ENCODE measurements at places on chromosomes 5 and 9. TPM values are rescaled to one million over a fixed set of nuclear protein-coding genes. Genes with fewer than 3 reads are reported as not detected.

Gene PCDHGB6
- polyA plus RNA-seq, result 1.9 TPM

Gene GDNF
- polyA plus RNA-seq, result not detected

- peaks cover 4% of the 10 kb centered on the region for H3K36me3 ChIP-seq
- H3K4me1 ChIP-seq, result peaks cover 67% of the 10 kb centered on the region
- H3K27ac ChIP-seq, result no peak overlapping the region
- no peak overlapping the region for H3K4me3 ChIP-seq
- H3K27me3 ChIP-seq, result peaks cover 3% of the 10 kb centered on the region
Measured at GRCh38 chr5:140551872-140552271, 4.4 kb downstream of the EIF4EBP3 start.

- H3K4me1 ChIP-seq, result no peaks in the 10 kb centered on the region
- DNase-seq, result no peak
- H3K27ac ChIP-seq, result no peak overlapping the region
- no peak overlapping the region for H3K4me3 ChIP-seq
Measured at GRCh38 chr5:153895266-153895665, 143.4 kb downstream of the FAM114A2 start.

GRCh38 chr5:41809128-41809527 lies 61.1 kb downstream of the OXCT1 start:
- H3K27me3 ChIP-seq, result no peaks in the 10 kb centered on the region
- peaks cover 32% of the 10 kb centered on the region for H3K36me3 ChIP-seq
- DNase-seq, result no peak
- H3K4me1 ChIP-seq, result peaks cover 36% of the 10 kb centered on the region

DNA sequence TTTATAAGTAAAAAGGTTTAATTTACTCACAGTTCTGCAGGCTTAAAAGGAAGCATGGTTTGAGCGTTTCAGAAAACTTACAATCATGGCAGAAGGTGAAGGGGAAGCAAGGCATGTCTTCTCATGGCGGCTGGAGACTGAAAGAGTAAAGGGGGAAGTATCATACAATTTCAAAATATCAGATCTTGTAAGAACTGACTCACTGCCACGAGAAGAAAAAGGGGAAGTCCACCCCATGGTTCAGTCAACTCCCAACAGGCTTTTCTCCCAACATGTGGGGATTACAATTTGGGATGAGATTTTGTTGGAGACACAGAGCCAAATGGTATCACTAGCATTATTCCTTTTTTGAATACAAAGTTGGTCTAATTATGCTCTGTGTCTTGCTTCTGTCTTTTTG lies 627.9 kb upstream of the ST8SIA4 start:
- DNase-seq, result no peak
- no peak overlapping the region for H3K4me3 ChIP-seq
- H3K4me1 ChIP-seq, result no peaks in the 10 kb centered on the region
- no peaks in the 10 kb centered on the region for H3K27me3 ChIP-seq

DNA sequence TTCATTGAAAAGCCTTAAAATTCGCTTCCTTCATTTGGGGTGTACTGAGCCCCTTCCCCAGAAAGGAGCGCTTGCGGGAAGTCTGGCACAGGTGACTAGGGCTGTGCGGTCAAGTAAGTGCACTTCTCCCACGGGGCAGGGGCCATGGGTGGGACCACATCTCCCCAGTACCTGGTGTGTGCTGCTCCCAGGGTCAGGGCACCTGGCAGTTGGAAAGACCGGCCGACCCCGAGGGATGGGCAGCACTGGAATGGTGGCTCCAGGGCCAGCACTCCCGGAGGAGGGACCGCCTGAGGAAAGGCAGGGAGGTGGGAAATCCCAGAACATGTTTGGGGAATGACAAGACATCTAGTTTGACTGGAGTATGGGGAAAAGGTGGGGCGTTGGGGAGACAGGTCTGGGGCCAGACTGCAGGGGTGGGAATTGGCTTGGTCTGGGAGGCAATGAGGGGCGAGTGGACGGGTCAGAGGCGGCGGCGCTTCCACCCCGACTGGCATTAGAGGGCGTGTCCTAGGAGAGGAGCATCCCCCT lies 727 bp upstream of the GLIPR2 start:
- H3K27ac ChIP-seq, result peak overlapping the region; percentile 63
- peaks cover 43% of the 10 kb centered on the region for H3K4me1 ChIP-seq
- no peak for DNase-seq
- peak overlapping the region; percentile 79 for H3K4me3 ChIP-seq

Gene TXNDC8
- not detected for polyA plus RNA-seq

DNA sequence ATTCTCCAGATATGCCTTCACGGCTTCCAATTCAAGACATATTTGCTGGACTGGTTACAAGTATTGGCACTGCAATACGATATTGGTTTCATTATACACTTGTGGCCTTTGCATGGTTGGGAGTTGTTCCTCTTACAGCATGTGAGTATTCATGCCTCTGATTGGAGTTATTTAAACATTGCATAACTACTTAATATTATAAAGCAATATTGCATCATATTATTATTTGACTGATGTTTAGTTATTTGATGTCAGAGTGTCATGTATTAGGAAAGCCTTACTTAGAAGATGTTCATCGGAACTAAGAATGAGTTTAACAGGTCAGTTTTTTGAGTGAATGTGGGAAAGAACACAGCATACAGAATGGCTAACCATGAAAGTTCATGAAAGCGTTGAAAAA lies 28.3 kb downstream of the MARCHF6 start:
- no peak for DNase-seq
- H3K27ac ChIP-seq, result no peak overlapping the region
- H3K4me3 ChIP-seq, result no peak overlapping the region
- H3K27me3 ChIP-seq, result peaks cover 2% of the 10 kb centered on the region
- peaks cover 34% of the 10 kb centered on the region for H3K4me1 ChIP-seq

GRCh38 chr5:123371575-123372179 lies 51.5 kb downstream of the CEP120 start:
- H3K4me1 ChIP-seq, result no peaks in the 10 kb centered on the region
- H3K36me3 ChIP-seq, result peaks cover 27% of the 10 kb centered on the region
- H3K27me3 ChIP-seq, result no peaks in the 10 kb centered on the region
- H3K4me3 ChIP-seq, result no peak overlapping the region
- no peak overlapping the region for H3K27ac ChIP-seq

DNA sequence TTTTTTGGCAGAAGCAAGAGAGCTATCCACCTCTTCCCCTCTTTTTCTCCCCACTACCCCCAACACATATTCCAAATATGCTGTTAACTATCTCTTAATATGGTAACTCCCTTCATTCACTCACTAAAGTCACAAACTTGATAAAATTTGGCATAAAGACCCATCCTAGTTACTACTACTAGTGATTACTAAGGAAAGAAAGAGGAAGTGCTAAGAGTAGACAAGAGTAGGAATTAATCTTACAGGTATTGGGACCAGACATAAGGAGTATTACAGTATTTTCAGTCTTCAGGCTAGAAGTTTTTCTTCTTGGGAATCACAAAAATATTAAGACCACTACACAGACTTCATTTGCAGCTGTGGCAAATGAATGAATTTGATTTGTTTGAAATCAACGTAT lies 2.2 kb downstream of the ADAMTS6 start:
- H3K27ac ChIP-seq, result no peak overlapping the region
- DNase-seq, result no peak
- H3K27me3 ChIP-seq, result peaks cover 3% of the 10 kb centered on the region
- H3K4me1 ChIP-seq, result peaks cover 10% of the 10 kb centered on the region
- no peaks in the 10 kb centered on the region for H3K36me3 ChIP-seq

- no peaks in the 10 kb centered on the region for H3K27me3 ChIP-seq
- no peaks in the 10 kb centered on the region for H3K36me3 ChIP-seq
- no peak overlapping the region for H3K4me3 ChIP-seq
- H3K4me1 ChIP-seq, result peaks cover 9% of the 10 kb centered on the region
- no peak overlapping the region for H3K27ac ChIP-seq
- no peak for DNase-seq
Measured at GRCh38 chr9:111978616-111979015, 82.0 kb downstream of the UGCG start.

- no peaks in the 10 kb centered on the region for H3K4me1 ChIP-seq
- peaks cover 9% of the 10 kb centered on the region for H3K27me3 ChIP-seq
- H3K36me3 ChIP-seq, result no peaks in the 10 kb centered on the region
- no peak overlapping the region for H3K4me3 ChIP-seq
- DNase-seq, result no peak
- no peak overlapping the region for H3K27ac ChIP-seq
Measured at GRCh38 chr9:135605238-135605781, 34.0 kb downstream of the GLT6D1 start.

DNA sequence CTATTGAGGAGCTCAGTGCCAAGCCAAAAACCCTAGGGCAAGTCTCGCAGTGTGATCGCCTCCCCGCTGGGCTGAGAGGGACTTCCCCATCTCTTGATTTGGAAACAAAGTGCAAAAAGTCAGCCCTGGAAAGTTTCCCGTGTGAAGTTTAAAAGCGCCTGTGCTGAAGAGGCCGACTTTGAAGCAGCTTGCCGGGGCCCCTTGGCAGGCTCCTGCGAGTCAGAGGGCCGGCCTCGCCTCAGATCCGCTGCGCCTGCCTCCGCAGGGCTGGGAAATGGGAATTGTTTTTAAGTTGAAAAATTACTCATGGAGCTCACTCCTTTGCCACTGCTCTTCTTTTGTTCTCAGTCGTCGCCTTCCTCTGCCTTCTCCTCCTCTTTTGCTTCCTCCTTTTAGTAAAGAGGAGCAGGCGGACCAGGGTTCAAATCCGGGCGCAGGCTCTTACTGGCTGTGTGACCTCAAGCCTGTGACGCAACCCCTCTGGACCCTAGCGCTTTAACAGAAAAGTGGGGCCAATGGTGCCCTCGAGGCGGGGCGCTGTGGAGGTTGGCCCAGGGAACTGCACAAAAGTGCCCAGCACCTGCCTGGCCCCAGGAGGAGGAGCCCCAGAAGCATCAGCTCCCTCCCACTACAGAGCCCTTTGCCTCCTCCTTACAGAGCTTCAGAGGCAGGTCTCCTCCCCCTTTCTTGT lies 14.7 kb upstream of the LHX2 start:
- no peak for DNase-seq
- peaks cover 31% of the 10 kb centered on the region for H3K4me1 ChIP-seq
- H3K27ac ChIP-seq, result no peak overlapping the region
- H3K27me3 ChIP-seq, result peaks cover 23% of the 10 kb centered on the region
- no peaks in the 10 kb centered on the region for H3K36me3 ChIP-seq
- no peak overlapping the region for H3K4me3 ChIP-seq

DNA sequence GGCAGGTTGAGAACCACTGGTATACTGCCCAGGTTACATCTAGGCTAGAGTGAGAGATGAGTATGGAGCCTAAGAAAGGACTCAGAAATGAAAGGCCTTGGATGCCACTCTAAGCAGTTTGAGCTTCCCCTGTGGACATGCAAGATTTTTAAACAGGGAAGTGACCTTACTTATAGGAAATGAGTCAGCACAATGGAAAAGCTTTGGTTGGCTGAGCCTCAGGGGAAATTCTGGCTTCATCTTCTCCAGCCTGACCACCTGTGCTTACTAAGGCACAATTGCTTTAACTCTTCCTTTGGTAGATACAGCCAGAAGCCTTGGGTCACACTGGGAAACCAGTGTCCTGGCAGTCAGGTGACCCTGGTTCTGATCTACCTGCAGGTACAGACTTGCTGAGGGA lies 380.2 kb upstream of the ZNF462 start:
- no peaks in the 10 kb centered on the region for H3K4me1 ChIP-seq
- no peak overlapping the region for H3K27ac ChIP-seq
- H3K4me3 ChIP-seq, result no peak overlapping the region
- DNase-seq, result no peak
- no peaks in the 10 kb centered on the region for H3K27me3 ChIP-seq
- H3K36me3 ChIP-seq, result no peaks in the 10 kb centered on the region

DNA sequence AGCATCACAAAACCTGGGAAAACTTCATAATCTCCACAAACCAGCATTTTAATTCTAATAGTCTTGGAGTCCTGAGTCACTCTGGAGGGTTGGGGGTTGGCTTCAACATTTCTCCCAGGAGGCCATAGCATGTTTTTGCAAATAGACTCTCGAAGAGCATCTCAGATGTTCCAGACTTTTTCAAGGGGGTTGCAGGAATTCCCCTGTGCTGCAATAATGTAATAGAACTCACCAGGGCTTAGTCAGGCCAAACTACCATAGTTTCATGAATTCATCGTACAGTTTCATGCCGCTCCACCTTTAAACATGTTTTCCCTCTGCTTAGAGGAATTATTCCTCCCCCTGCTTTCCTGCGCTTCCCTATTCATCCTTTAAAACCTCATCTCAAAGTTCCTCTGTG lies 499.5 kb upstream of the KLF4 start:
- no peaks in the 10 kb centered on the region for H3K36me3 ChIP-seq
- H3K4me3 ChIP-seq, result no peak overlapping the region
- no peak for DNase-seq
- no peaks in the 10 kb centered on the region for H3K4me1 ChIP-seq

DNA sequence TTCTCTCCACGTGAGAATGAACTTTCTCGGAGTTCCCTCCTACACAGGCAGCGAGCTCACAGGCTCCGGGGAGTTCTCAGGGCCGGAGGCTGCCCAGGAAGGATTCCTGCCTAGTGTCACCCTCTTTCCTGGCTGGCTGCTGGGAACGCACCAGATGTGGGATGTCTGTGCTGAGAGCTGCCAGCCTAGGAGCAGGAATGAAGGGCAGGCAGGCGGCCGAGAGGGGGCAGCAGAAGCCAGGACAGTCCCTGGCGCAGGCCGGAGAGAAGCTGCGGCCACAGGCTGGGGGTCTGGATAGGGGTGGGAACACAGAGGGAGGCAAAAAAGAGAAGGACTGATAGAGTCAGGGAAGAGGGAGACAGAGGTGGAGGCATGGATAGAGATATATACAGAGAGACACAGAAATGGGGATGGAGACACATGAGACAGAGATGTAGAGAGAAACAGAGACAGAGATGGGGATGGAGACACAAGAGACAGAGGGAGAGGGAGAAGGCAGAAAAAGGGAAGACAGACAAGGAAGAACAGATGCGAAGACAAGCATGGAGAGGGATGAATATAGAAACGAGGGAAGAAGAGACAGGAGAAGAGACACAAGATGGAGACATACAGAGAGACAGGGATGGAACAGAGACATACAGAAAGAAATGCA lies 25.3 kb upstream of the ENHO start:
- H3K27ac ChIP-seq, result no peak overlapping the region
- no peak overlapping the region for H3K4me3 ChIP-seq
- peaks cover 6% of the 10 kb centered on the region for H3K27me3 ChIP-seq
- H3K36me3 ChIP-seq, result no peaks in the 10 kb centered on the region
- H3K4me1 ChIP-seq, result no peaks in the 10 kb centered on the region
- peak; percentile 9 for DNase-seq

- H3K27me3 ChIP-seq, result peaks cover 1% of the 10 kb centered on the region
- H3K4me1 ChIP-seq, result no peaks in the 10 kb centered on the region
- DNase-seq, result no peak
- no peak overlapping the region for H3K4me3 ChIP-seq
Measured at GRCh38 chr9:18319918-18320445, 154.0 kb upstream of the ADAMTSL1 start.

DNA sequence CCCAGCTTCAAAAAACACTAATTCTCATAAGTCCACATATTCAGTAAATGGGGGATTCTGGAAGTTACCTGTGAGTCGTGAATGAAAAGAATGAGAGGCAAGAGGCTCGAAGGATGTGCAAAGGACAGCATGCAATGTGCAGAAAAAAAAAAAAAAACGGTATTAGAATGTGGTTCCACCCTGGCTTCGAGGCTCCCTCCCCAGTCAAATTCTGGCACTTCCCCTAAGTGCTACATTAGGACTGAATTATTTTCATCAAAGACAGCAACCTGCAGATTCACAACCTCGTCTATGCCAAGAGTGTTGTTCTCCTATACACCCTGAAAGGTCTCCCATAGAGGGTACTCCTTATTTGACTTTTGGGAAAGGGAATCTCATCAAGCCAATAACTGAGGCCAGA lies 16.5 kb downstream of the CAPSL start:
- no peaks in the 10 kb centered on the region for H3K36me3 ChIP-seq
- H3K4me1 ChIP-seq, result peaks cover 18% of the 10 kb centered on the region
- peaks cover 6% of the 10 kb centered on the region for H3K27me3 ChIP-seq

Gene ZFP2
- polyA plus RNA-seq, result 0.43 TPM

Gene SOHLH1
- polyA plus RNA-seq, result not detected

All from immature natural killer cell (primary cell).